Spinal cord (tissue), 10 donors: ENCODE measurements at places on chromosomes 2 and 18.

DNA sequence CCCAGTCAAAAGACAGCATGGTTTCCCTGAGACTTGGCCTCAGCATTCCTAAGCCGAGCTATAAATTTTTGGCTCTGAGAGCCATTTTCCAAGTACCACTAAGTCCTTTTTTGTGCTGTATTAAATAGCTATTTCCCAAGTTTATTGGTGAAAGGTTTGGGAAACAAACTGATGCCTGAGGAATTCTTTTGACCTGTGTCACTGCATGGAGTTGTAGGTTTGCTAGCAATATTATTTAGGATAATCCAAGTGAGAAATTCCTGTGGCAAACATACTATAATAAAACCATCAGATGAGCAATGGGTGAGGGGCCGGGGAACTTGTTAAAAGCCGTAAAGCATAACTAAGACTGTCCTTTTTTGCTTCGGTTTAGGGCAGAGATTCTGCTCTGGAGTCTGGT lies 28.4 kb downstream of the ARHGAP28 start:
- DNase-seq: no peak

GRCh38 chr18:22683786-22684185 lies 249.3 kb upstream of the RBBP8 start:
- DNase-seq: no peak

DNA sequence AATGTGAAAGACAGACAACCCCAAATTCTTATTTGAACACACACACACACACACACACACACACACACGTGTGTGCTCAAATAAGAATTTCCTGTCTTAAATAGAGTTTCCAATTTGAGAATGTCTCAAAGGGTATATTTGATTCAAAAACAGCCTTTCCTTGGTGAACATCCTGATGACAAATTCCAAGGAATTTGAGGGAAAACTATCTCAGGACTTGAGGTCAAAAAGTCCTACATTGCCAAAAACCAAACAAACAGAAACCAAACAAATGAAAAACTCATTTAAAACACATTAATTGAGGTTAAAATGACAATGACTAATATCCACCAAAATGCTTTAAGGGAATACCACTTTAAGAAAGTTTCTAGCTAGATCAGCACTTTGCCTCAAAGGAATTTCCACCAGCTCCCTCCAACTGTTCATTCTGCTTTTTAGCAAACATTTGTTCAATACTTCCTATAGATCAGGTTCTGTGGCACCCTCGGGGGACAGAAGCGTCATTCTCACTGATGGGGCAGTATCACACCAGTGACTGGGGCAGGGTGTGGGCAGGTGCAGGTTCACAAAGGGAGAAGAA lies 232.1 kb upstream of the TRIB2 start:
- no peak for DNase-seq

DNA sequence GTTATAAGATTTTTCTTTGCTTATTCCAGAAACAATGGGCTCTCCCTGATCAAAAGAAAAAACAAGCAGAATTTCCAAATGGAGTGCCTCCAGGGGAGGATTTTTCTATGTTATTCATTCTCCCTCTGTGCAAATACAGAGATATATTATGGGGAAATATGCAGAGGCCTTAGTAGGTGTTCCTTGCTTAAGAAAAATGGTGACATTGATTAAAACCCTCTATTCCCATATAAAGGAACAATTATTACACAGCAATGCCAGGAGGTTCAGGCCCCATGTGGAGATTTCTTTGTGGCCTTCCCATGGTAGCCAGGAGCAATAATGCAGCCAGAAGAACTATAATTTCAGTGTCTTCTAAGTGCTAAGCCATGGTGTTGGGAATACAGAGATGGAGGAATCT lies 255.9 kb upstream of the CXCR4 start:
- DNase-seq: no peak

GRCh38 chr2:127733113-127733815 lies 32.0 kb downstream of the SFT2D3 start:
- no peak for DNase-seq

- DNase-seq: no peak
Measured at GRCh38 chr2:179558010-179558934, 293.6 kb upstream of the SESTD1 start.

DNA sequence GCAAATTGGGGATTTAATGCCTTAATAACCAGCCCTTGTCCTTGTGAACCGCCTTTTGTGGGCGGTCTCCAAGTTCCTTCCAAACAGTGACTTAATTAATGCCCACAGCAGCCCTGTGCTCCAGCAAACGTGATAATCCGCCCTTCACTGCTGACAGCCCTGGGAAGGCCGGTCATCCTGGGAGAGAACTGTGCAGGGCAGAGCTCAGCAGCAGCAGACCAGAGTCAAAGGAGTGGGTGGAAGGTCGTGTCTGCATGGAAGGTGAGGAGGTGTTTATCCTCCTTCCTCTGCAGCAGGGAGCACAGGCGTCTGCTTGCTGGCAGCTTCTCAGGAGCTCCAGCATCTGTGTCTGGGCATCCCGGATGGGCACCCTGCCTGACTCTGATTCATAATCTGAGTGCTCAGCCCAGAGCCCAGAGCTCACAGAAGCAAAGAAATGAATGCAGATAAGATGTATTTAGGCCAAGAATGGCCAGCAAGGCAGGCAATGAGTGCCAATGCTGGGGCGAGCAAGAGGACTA lies 270.0 kb upstream of the PXDN start:
- peak; percentile 95 for DNase-seq

DNA sequence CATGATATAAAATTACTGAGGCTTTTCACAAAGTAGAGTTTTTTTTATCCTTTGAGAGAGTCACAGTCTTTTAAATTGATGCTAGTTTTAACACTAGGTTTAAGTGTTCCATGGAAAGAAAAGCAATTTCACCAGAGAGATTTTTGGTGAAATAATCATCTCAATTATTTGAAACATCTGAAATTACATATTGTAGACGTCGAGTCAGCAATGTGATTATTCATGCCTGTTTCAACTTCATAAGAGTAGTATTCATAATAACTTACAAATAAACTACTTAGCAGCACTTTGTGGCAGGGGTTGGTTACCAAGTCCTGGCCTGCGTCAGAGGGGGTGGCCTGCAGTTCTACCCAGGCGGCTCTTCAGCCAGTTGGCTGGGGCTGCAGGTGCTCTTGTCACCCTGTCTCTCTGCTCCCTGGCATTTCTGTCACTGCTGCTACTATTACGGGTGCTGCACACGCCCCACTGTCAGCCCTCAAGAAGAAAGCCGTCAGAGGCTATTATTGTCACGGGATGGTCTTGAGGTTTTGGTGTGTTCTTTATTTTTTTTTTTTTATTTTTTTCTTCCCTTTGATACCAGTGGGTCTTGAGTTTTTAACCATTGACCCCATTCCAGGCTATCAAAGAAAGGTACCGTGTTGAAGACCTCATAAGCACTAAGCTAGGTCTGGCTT lies 50.4 kb downstream of the MALT1 start:
- DNase-seq: no peak

DNA sequence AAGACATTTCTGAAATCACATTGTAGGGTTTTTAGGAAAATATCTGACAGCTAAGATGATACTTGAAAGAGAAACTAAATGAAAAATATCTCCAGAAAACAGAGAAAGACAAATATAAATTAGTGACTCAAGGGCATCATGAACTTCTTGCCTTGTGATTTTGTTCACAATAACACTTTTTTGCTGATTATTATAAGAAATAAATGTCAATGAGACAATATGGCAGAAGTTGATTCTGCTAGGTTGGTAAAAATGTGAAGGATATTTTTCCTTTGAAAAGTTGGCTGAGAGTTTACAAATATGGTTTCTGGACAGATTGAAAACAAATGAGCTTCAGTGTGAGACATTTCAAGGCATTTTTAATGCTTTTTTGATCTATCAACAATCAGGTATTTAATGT lies 1631.2 kb upstream of the ACVR2A start:
- no peak for DNase-seq

GRCh38 chr2:204220896-204221295 lies 284.3 kb downstream of the ICOS start:
- DNase-seq: no peak

- no peak for DNase-seq
Measured at GRCh38 chr2:20594957-20595356, 55.9 kb downstream of the HS1BP3 start.

- DNase-seq: no peak
Measured at GRCh38 chr2:112150851-112151250, 12.7 kb downstream of the FBLN7 start.

DNA sequence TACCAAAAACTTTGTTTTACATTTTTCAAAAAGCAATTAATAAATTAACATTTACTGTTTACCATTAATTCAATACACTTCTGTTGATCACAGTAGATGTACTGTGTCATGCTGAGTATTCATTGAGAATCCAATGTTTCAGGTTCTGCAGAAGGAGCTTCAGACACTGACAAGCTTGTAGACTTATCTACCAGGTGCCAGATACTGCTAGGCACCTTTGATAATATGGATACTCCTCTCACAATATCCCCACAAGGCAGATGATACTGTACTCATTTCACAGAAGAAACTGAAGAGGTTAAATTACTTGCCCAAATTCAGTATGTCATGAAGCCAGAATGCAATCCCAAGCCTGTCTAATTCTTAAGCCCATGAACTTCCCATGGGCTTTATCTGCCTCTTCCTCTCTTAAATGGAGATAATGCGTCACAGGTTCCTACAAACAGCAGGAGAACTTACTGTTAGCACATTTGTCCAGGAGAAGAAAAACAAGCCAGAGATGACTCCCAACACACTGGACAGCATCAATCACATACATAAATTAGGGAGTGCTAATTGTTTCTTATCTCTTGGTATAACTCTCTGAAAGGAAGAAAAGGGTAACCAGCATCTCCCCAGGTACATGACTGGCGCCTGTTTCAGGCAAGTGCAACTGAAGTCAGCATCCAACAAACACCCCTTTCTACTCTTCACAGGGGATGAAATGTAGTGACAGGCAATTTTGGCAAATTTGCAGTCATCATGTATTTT lies 27.4 kb downstream of the ITSN2 start:
- no peak for DNase-seq

DNA sequence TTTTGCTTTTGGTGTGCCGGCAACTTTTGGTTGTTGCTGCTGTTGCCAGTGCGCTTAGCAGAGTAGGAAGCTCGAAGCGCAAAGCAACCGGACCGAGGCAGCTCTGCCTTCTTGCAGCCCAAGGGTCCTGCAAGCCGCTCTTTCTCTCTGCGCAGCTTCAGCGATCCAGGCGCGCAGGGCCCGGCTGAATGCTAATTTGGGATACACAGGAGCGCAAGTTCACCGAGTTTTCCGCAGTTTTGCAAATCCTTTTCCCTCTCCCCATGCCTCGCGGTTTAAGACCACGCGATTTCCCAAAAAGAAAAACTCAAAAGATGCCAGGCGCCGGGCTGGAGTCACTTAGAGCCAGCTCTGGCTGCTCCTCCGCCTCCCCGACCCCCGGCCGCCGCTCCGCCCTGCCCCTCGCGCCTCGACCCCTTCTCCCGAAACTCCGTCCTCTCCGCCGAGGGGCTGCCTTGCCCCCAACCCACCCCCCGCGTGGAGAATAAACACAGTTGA lies 13.5 kb upstream of the SIX3 start:
- no peak for DNase-seq

- no peak for DNase-seq
Measured at GRCh38 chr2:120939595-120940318, 204.1 kb downstream of the GLI2 start.

GRCh38 chr18:47067648-47068047 lies 32.2 kb upstream of the ELOA2 start:
- DNase-seq: no peak

DNA sequence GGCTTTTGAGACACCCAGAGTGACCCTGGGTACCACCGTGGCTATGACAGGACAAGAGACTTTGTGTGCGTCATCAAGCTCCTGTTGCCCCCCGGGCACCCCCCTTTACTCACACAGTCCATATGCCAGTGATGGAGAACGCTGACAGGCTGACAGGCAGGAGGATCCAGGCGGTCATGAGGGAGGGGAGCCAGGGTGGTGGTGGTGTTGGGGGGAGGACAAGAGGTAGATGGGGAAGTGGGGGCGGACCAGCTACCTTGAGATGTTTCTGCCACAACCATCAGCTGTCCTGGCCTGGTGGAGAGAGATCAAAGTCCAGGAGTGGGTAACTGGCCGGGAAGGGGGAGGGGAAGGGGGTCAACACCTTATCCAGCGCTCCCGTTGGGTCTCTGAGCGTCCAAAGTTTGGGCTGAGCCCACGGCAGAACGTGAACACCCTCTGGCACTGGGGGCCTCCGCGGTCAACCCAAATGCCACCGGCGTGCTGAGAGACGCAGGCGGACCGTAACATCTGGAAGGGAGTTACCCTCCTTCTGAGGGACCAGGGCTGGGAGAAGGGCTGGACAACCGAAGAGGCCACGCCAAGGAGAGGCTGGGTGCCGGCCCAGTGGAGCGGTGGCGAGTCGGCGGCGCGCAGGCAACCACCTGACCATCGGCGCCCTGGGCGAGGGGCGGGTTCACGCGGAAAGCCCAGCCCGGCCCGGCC lies 575 bp downstream of the TMEM150A start:
- no peak for DNase-seq

DNA sequence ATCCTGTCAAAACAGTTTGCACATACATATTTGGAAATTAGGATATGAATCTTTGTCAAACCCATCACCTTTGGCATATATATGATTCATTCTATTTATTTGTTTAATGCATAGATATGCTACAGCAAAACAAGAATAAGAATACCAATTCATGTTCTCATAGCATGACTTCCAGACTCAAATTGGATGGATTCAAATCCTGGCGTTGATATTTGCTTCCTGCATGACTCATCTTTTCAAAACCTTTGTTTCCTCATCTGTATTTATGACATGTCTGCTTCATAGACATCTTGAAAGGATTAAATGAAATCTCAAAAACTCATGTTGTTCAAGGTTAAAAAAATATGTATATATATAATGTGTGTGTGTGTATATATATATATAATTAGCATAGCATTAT lies 261.3 kb downstream of the MBD5 start:
- no peak for DNase-seq

GRCh38 chr2:200781616-200782015 lies 30.1 kb upstream of the BZW1 start:
- no peak for DNase-seq

GRCh38 chr18:48968412-48969215 lies 17.8 kb upstream of the SMAD7 start:
- no peak for DNase-seq
